Diencephalon (tissue), 1 donor: ENCODE measurements at places on chromosomes 6 and 20. TPM values are rescaled to one million over a fixed set of nuclear protein-coding genes. Genes with fewer than 3 reads are reported as not detected.

Gene OR2H1
- total RNA-seq = not detected

Gene C6orf118
- total RNA-seq = 23.5 TPM

Gene TMEM200A
- total RNA-seq = 21.2 TPM

Gene PNPLA1
- not detected for total RNA-seq

Gene SLC24A3
- 50.5 TPM for total RNA-seq

Gene SLC35F1
- 121 TPM for total RNA-seq
